ENCODE measurements at places on chromosomes 6 and 20.

DNA sequence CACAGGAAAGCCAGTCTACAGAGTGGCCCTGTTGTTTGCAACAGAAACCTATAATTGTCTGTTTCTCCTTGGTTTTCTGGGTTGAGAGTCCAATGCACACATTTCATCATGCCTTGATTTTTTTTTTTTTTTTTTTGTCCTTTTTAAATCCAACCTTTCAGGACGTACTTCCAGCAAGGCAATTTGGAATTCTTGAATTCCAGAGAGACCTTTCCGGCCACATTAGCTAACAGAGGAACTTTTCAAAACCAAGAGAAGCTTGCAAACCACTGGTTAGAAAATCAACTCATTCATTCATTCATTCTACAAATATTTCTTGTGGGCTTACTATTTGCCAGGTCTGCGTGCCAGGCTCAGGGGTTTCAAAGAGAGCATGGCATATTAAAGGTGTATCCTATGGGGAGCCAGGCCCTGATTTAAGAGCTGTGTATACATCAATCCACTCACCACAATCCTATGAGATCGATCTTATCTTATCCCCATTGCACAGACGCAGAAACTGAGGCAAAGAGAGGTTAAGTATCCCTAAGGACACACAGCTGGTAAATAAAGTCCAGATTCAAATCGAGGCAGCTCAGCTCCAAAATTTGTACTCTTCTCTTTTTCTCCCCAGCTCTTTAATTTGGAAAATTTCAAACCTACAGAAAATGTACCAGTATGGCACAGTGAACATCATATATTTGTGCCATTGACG lies 43.0 kb downstream of the EYA2 start:
- no peak for DNase-seq

GRCh38 chr6:139577124-139577762 lies 202.8 kb upstream of the CITED2 start:
- DNase-seq: no peak

DNA sequence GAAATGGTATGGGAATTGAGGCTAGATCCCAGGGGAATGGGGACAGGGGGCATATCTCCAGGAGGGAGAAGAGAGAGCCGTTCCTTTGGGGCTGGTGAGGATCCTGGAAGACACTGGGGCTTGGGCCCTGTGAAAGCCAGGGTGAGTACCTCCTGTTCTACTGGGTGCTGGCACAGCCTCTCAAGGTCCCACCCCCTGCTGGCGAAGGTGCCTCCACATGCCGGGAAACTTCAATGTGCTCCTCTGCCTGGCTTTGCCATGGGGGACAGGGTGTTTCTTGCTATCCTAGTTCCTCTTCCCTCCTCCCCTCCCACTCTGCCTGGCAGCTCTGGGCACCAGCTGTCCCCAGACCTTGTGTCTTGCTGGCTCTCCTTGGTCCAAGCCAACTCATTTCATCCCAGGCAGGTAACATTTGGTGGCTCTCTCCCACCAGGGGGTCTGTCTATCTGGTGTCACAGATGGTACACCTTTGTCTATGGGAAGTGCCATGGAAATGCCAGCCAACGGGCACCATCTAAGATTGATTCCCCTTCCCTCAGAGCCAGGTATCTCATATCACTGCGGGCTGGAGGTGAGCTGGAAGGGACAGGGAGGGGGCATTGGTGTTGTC lies 56.8 kb downstream of the MDGA1 start:
- no peak for DNase-seq

- DNase-seq: no peak
These were observed 13.0 kb downstream of the RIPOR3 start for GRCh38 chr20:50678169-50678898.

DNA sequence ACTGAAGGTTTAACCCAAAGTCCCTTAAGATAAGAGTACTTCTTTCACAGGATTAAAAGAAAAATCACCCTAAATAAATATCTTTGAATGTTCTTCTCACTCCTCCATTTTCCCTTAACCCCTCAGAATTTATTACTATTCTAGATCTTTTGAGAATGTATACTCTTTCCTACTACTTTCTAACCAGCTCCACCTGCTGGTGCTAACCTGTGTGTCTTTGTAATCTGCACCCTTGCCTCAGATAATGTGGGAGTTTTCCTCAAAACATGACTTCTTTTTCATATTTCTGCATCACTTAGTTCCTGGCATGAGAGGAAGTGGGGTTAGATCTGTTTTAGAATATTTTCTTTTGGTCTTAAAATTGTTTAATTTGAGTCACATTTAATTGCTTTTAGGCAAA lies 394.2 kb downstream of the BMP2 start:
- no peak for DNase-seq

DNA sequence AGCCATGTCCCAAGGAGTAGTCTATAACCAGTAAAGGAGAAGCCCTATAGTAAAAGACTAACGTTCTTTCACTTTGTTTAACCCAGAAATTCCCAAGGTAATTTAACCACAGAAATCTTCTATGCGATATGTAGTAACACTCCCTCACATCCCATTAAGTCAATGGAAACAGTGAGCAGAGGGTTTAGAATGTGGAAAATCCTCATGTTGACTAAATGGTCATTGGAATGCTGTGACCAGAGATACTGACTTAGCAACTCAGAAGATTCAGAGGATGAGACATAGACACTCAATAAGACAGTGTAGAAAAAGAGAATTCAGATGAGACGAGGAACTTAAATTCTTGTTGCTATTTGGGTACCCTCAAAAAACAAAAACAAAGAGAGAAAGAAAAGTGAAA lies 562.2 kb upstream of the NOX3 start:
- DNase-seq: no peak

- no peak for DNase-seq
These were observed 151.1 kb upstream of the HCRTR2 start for GRCh38 chr6:55023230-55023629.

DNA sequence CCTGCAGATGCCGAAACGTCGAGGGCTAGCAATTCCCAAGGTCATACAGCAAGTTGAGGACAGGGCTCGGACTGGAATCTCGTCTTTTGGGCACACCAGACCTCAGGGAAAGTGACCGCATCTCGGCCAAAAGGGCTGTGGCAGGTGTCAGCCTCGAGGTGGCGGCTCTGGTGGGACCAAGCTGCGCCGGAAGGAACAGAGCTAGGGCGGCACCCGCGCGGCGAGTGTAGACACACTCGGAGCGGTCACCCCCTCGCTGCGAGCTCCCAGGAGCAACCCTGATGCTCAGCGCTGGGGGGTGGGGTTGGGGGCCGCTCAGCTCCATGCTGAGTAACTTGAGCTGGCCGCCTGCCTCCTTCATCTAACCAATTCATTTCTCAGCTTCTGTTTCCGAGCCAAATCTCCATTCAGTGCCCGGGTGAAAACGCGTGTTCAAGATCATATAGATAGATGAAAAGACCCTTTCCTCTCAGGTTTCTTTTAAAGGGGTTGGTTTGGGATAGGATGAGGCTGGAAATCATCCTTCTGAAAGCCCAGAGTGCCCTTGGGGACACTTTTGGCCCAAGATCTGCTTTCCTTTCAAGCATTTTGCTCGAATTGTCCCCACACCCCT lies 2.2 kb upstream of the TUBB2B start:
- DNase-seq: no peak

DNA sequence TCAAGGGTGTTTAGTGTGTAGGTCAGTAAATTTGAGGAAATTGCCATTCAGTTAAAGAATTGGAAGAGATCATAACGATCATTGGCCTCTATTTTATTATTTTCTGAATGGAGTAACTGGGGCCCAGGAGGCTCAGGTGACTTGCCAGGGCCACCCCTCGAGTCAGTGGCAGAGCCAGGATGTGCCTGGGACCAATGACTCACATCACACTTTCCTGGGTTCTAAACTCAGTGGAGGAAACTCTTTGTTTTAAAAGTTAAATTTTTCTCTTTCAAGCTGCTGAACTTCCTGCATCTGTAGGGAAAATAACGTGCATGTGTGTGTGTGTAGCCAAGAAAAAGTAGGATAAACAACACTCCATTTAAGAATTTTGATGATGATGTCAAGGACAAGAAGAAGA lies 135.5 kb downstream of the MYLK4 start:
- DNase-seq: no peak

DNA sequence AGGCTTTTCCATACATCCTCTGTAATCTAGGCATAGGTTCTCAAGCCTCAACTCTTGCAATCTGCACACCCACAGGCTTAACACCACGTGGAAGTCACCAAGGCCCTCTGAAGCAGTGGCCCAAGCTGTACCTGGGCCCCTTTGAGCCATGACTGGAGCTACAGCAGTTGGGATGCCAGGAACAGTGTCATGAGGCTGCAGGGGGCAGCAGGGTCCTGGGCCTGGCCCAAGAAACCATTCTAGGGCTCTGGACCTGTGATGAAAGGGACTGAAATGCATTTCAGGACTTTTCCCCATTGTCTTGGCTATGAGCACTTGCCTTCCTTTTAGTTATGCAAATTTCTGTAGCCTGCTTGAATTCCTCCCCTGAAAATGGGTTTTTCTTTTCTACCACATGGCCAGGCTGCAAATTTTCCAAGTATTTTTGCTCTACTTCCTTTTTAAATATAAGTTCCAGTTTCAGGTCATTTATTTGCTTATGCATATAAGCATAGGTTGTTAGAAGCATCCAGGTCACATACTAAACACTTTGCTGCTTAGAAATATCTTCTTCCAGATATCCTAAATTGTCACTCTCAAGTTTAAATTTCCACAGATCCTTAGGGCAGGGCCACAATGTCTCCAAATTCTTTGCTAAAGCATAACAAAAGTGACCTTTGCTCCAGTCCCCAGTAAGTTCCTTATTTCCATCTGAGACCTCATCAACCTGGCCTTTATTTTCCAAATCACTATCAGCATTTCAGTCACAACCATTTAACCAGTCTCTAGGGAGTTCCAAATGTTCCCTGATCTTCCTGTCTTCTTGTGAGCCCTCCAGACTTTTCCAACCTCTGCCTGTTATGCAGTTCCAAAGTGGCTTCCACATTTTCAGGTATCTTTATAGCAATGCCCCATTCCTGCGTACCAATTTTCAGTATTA lies 48.6 kb upstream of the CD2AP start:
- DNase-seq: no peak

DNA sequence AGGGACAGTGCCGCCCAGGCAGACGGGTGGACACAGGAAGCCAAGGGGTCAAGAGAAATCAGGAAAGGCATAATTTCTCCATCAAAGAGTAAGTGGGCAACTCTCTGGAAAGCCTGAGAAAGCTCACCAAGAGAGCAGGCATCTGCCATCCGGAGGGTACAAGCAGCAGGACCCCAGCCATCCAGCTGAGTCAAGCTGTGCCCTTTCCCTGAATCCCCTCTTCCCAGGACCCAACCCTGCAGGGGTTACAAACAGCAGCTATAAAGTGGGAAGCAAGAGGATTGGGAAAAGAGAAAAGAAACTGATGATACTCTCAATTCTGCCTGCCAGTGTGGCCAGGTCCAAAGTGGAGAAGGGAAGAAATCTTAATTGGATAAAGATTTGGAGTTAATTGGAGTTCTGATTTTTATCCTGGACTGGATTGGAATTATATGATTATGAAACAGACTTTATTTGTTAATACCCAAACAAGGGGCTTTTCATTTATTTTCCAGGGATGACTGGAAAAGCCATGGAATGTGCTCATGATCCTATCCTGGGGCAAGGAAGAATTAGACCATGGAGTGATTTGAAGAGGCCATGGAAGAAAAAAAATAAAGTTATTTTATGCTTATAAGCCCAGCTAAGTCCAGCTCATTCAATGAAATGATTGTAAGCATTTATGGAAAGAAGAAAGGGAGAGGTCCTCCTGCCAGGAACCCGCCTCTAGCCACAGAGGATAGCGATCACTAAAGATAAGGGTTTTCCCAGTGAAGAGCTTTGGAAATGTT lies 34.9 kb downstream of the NHLRC1 start:
- no peak for DNase-seq

- no peak for DNase-seq
These were observed 45.8 kb downstream of the TOP1 start for GRCh38 chr20:41074441-41074840.

DNA sequence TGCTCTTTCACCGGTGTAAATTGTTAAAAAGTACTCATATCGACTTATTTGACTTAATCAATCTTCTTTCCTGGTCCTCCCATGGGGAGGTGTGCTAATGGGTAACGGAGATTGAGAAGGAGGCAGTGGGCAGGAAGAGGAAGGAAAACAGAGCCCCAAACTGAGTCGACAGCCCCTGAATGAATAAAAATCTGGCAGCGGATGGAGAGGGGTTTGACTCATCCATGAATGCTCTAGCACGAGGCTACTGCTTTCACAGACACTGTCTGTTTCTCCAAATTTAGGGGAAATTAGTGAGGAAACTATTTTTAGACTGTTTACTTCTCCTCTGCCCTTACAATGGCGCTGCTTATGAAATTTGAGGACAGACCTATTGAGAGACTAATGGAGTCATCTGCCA lies 142.2 kb upstream of the ATXN1 start:
- DNase-seq: no peak

DNA sequence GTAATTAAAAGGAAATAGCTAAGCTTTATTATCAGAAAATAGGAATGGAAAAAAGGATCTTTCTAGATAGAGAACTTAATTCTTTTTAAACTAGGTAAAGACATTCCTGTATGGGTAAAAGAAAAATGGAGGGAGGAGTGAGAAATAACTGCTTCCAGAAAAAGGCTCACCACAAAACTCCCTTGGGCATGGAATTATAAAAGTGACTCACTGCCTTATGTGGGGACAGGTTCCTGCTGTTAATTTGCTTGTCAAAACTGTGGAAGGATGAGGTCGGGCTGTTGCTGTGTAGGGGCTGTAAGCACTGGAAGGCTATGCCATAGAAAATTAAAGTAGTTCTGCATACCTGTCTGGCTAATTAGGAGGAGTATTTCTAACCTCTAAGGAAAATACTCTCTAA lies 158.7 kb downstream of the UBE3D start:
- no peak for DNase-seq

DNA sequence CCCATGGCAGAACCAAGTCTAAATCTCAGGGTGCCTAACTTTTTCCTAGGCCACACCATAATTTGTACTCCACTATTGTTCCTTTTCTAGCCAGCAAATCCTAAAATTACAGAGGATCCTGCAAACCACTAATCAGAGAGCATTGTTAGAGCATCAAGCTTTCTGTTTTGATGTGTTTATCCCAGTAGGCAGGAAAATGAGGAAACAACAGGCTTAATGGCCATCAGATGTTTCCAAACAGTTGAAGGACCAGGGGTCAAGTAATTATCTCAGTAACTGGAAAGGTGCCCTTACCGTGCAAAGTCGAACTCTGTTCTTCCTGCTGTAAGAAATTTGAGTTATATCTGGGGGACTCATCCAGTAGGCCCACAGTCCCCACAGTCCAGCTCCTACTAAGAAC lies 58.7 kb downstream of the RALY start:
- DNase-seq: no peak

DNA sequence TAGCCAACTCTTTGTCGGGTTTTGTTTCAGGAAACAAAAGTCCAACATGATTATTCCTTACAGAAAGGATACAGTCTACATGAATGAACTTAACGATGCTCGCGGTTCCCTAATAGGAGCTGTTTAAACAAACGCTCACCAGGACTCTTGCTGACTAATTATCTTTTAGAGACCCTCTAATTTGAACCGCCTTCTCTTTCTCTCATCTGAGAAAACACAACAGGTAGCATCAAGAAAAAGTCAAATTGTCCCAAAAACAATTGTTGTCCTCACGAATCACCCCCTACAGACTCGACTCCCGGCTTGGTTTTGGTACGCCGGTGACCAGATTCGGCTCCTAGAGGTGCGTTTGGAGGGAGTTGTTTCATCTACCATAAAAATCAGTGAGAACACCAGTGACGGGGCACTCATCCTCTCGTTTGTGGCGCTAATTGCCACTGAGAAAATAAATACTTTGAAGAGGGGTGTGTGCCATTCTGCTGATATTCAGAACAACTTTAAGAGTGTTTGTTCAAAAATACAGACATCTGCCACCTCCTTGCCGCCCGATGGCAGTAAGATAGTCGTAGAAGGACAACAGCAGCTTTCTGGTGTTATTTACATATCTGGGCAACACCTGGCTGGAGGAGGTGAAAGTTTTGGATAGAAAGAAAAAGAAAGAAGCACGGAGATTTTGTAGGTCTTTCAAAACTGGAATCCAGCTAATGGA lies 1.1 kb upstream of the SIM1 start:
- DNase-seq: no peak
